Lower leg skin (tissue), 4 donors: ENCODE measurements at places on chromosomes 5 and 9. TPM values are rescaled to one million over a fixed set of nuclear protein-coding genes. Genes with fewer than 3 reads are reported as not detected.

DNA sequence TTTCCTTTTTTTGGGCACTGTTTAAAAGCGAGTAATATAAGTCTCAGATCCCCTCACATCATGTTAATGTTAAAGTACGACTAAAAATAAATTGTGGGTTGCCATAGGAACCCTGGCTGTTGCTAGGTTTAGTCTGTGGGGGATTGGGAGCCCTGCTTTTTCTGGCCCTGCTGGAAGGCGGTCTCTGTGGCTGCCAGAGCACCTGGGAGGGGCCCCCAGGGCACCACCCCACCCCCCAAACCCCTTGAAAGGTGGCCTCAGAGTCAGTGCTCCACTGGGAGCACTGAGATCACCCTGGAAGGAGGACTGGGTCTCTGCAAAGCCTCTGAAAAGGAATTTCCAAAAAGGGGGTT lies 66.2 kb upstream of the NEURL1B start:
- DNase-seq, result no peak

DNA sequence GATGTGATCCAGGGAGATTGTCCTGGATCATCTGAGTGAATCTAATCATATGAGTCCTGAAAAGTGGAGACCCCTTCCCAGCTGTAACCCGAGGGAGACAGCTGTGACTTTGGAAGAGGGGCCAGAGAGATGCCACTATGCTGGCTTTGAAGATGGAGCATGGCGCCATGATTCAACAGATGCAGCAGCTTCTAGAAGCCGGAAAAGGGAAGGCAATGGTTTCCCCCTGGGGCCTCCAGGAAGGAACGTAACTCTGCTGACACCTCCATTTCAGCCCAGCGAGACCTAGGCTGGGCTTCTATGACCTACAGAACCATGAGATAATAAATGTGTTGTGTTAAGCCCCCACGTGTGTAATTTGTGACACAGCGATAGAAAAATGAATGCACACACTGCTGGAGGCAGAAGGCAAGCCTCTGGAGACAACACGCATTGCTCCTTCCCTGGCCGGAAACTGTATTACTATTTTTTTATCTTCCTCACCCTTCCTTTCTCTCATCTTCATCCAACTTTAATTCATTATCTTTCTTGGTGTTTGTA lies 16.6 kb upstream of the SARDH start:
- DNase-seq, result no peak

DNA sequence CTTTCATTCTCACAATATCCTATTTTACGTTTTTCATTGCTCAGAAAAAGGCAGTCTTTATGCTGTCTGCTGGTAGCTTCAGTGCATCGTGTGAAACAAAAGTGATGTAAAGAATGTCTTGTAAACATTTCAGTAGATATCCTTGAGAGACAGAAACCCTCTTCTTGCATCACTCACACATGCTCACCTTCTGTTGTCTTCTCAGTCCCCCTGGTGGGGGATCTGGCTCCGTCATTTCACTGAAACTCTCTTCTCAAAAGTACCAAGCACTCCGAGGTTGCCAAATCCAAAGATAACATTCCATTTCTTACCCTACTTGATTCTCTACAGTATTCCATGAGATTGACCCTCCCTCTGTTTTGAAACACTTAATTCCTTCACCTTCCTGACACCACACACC lies 46.1 kb upstream of the PCA3 start:
- no peak for DNase-seq

GRCh38 chr9:16022228-16022627 lies 469.4 kb downstream of the CCDC171 start:
- DNase-seq, result no peak

GRCh38 chr5:14349029-14349428 lies 205.9 kb downstream of the TRIO start:
- no peak for DNase-seq

GRCh38 chr9:35748242-35748857 lies 678 bp downstream of the GBA2 start:
- no peak for DNase-seq

DNA sequence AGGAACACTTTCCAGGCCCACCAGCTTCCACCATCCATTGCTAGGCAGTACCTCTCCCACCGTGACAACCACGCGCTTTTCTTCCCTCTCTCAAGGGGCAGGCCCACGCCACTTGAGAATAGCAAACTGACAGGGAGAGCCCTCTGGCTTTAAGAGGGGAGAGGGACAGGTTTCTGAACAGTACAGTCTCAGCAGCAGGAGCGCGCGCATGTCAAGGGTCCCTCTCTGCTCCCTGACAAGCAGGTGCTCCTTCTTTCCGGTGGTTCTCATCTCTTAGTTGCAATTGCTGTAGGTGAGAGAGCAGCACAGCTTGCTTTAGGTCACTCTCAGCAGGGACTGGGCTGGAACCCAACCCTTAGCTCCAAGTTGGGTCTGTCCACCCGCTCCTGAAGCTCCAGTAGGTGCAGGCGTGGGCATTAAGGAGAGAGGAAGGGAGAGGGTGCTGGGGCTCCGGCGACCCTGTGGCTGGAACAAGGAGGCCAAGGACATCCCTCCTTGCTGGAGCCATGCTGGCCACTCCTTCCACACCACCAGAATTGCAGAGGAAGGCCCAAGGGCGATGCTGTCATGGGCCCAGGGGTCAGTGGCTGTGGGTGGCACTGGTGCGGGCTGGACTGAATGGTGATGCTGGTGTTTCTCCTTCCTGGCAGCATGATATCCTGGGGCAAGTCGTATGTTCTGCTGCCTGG lies 9.0 kb upstream of the PHF2 start:
- no peak for DNase-seq

The BNC2 gene
- 4.0 TPM for total RNA-seq

The C9orf153 gene
- 0.63 TPM for total RNA-seq

The CTSV gene
- 49.1 TPM for total RNA-seq

The SLC12A7 gene
- 10.6 TPM for total RNA-seq

The EQTN gene
- not detected for total RNA-seq

The RGP1 gene
- total RNA-seq, result 26.4 TPM
